AG04449 (cell line): ENCODE measurements at places on chromosomes 7 and 10.

DNA sequence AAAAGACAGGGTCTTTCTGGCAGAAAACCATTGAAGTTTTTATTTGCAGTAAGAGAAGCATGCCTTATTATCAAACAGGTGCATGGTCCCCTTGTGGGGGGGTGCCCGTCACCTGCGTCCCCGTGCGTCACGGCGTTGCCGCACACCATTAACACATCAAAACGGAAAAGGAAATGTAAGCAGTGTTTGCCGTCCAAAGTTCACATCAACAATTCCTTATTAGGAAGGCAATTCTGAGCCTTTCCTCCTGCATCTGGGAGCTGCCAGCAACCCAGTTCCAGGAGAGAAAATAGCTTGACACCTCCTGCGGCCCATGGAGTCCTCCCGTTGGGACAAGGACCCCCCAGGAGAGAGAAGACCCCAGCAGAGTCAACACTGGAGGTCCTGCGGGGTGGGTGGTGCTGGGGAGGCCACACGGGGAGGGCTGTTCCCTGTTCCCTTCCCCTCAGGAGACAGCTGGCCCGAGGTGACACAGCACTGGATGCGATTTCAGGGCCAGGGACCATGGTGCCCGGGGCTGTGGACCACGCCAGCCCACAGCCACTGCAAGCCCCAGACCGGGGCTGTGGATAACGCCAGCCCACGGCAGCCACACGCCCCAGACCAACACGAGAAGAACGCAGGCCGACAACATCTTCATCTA, 39.5 kb downstream of the DIP2C start:
- DNase-seq = no peak

DNA sequence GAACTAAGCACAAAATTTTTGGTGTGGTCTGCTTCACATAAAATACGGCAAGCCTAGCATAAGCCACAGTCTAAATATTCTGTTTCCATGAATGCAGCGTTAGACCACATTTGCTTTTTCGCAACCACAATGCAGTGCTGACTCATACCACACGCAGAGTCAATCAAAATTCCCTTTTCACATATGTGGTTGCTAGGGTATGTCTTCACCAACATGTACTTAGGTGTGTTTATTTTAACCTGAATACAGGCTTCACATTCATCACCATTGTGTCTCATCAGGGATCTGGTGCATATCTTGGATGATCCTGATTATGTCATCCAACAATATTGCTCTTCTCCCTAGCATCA, 90.8 kb downstream of the CHN2 start:
- DNase-seq = peak; percentile 28

GRCh38 chr7:135768467-135768866, 19.9 kb upstream of the FAM180A start:
- no peak for DNase-seq

- no peak for DNase-seq
Measured at GRCh38 chr7:157780721-157781120, 443.9 kb downstream of the DNAJB6 start.

DNA sequence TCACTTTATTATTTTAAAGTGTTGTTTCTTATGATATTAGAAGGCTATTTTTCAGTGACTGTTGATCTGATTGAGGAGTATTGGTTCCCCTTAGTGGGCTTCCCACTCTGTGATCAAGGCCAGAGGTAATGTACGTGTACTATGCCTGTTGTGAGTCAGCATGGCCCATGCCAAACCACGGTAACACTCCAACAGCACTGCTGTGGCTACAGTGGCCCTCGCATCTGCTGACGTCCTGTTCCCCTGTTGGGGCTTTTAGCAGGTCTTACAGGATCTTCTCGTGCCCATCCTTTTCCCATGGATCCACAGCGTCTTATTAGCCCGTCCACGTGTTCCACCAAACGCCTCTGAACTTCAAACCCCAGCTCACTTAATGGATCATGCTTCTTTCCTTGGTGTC, 964.6 kb upstream of the CELF2 start:
- DNase-seq = no peak

DNA sequence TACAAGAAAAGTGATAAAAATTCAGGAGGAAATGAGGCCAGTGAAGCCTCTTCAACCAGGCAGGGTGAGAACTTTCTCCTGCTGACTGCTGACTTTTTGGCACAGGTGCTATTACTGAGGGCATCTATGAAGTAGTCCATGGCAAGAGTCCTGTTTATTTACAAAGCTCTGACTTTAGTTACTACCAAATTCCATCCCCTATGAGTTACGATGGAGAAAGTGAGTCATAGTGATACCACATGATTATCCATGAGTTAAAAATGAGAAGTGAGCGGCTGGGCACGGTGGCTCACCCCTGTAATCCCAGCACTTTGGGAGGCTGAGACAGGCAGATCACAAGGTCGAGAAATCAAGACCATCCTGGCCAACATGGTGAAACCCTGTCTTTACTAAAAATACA, 19.9 kb downstream of the CCDC3 start:
- DNase-seq = no peak

DNA sequence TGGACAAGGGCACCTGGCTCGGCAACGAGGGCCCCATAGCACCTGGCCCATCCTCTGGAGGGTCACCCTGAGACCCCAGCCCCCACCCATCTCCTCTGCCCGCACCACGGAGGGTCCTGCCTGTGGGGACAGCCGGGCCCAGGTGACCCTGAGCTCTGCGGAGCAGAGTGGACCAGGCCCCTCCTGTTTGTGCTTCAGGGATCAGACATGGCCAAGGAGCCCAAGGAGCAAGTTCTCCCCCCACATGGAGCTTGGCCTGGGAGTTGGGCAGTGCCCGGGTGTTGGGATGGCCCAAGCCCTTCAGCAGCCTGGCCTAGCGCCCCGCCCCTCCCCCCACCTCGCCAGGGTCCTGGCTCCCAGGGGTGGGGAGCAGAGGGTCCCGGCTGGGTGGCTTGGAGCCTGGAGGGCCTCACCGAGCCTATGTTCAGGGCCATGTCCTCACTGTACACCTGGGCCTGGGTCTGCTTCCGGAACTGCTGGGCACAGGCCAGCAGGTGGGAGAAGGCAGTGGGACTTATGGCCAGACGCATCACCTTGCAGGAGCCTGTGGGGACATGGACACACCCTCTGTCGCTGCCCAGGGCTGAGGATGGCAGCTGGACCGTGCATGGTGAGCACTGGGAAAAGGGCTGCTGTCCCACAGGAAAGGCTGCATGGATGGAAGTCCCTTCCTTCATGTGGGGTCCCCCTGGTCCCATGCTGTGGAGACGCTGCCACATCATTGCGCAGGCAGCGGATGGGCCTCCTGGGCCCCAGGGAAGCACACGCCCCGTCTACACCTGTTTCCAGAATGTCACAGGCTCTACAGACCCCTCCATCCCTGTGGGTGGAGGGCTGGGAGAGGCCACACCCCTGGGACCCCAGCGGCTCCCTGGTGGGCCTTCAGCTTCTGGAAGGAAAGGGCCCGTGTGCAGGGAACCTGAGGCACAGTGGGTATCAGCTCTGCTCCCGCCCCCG, 49.2 kb upstream of the NKX6-2 start:
- DNase-seq = no peak

DNA sequence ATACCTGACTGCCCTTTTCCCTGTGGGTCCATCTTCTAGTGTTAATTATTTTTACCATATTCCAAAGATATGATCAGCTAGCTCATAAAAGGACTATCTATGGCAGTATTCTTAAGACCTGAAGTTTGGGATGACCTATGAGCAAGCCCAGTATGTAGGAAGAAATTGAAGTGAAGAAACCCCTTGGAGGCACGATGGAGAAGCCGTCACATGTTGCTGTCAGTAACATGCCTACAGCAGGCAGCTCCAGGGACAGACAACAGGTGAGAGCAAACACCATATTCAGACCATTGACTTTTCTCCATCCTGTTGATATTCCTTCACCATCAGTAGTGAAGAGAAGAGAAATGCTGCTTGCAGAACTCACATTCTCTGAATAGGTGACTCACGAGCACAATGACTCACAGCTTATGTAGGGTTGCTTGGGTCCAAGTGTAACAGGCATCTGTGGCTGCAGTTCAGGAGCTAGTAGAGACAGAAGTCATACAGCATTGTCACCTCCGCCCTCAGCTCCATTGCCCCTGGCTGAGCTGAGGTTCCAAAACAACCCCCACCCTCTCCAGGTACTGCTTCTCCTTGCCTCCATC, 8.4 kb upstream of the LYZL2 start:
- peak; percentile 53 for DNase-seq

DNA sequence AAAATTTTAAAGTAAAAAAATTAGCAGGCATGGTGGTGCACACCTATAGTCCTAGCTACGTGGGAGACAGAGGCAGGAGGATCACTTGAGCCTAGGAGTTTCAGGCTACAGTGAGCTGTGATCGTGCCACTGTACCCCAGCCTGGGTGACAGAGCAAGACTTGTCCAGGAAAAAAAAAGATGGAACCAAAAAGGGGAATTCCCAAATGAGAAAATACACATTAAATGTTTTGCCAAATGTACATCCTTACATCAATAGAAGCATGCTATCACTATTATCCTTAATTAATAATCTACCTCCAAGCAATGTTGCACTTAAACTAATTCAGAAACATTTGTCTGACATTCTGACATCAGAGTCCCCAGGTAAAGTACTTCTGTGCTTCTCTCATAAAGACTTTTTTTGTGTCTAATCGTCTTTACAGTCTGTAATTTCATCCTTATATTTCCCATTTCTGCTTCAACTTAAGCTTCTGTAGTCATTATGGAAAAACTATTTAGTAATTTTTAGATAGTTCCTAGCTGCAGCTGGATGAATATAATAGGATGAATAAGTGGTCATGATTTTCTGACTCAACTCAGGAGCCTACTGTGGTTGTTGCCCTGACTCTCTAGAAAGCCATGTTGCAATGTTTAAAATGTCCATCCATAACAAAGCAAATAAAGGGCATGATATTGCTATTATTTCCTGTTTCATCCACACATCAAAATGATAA, 57.7 kb downstream of the MYPN start:
- DNase-seq = no peak

GRCh38 chr10:11515596-11516430, 95.6 kb downstream of the USP6NL start:
- no peak for DNase-seq

DNA sequence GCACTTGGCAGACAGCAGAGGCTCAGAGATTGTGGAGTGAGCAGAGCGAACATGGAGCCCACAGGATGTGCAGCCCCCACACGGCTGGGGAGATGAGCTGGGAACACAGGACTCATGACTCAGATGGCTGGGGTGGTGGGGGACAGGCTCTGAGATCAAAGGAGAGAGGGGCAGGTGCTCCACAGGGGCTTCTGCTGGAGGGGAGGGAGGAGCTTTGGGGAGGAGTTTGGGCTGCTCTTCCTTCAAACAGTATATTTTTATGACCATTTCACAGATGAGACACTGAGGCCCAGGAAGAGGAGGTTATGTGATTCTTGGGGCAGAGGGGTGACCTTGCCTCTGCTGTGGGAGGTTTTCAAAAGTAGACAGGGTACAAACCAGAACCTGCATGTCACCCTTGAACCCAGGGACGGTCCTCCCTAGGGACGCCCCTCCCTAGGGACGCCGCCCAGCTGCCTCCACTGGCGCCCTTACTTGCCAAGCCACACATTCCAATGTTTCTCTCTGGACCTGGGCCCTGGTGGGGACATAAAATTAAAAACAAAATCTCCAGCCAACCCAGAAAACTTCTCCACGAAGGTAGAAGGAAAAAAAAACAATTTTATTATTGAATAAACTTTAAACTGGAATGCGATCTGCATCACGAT, 981 bp upstream of the CRYGN start:
- no peak for DNase-seq

DNA sequence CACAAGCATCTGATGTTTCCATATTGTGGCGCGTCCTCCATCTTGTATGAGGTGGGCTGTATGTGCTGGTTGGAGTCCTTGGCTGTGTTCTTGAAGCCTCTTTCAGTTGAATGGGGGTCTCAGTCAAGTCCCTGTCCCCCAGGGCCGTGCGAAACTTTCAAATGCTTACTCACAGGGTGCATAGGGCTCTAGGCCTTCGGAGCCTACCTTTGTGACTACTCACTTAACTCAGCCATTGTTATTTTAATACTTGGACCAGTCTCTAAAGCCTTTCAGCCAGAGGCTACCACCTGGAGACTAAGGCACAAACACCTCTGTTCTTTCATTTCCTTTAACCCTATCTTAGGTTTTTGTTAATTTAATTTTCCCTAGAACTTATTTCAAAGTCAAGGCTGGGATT, 785.9 kb downstream of the GATA3 start:
- no peak for DNase-seq
